ENCODE measurements at places on chromosomes 5 and 9.

DNA sequence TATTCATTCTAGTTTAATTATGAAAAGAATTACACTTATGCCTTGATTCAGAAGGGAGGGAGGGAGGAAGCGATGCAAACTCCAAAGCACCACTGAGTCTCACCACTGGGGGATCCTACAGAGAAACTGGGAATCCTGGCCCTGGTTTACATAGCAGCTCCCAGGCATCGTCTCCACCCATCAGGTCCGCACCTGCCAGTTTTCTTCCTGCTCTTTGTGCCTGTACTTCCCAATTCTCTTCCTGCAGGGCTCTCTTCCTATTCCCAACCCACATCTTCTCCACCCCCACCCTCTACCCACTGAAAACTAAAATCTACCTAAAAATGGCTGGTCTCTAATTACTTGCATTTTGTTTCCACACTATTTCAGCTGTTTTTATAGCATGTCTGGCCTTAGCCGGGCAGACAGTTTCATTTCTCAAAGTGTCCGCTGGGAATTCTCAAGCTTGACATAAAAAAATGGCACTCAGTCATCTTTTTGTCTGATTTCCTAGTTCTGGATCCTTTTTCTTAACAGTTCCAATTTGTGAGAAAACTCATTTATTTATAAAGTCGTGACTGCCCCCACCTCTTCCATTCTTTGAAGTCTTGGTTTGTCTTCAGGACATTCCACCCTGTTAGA lies 1.6 kb upstream of the TNIP1 start:
- DNase-seq = no peak

DNA sequence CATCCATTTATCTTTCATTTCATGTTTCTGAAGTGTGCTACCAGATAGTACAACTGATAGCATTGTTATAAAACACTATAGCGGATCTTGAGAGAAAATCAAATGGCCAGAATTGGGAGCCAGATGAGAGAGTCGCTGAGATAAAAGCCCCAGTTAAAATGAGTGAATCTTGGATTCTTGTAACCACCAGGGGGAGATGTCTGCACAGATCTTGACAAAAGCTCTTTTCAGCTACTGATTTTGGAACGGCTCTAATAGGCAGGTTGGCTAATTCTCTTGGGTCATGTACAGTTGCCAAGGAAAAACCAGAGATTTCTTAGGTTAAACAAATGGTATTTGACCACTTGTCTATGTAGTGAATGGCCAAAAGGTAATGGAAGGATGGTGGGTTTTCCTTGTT lies 21.7 kb downstream of the F2RL2 start:
- DNase-seq = peak; percentile 57

GRCh38 chr5:7364226-7364875 lies 31.6 kb upstream of the ADCY2 start:
- DNase-seq = no peak

DNA sequence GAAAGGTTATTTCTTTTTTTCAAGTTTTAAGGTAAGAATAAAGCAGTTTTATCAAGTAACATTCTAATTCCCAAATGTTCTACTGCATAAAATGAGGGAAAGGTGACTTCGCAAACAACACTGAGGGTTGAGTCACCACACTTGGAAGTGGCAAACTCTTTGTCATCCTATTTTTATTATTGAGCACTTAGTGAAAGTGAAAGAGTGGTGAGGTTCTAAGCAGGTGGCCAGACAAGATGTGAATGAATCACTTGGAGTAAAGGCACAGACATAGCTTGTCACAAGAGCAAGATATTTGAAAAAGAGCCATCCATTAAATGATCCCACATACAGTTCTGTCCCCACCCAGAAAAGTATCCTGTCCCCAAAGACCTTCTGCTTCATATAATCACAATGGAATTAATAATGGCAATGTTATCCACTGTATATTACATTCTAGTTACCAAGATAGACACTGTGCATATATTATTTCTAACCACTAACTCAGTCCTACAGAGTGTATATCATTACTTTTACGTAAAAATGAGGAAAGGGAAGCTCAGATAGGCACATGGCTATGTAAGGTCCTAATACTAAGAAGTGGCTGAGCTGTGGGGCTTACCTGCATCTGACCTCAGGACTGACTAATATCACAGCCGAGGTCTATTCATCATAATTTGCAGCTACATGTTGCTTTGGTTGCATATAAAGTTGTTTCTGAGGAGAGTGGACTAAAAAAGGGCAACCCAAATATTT lies 730.4 kb upstream of the MEF2C start:
- no peak for DNase-seq

- no peak for DNase-seq
Observed at GRCh38 chr5:58985311-58985710, 402.4 kb downstream of the RAB3C start.

- peak; percentile 50 for DNase-seq
Observed at GRCh38 chr9:76321195-76321828, 72.9 kb downstream of the RFK start.

- no peak for DNase-seq
Observed at GRCh38 chr5:74556006-74556405, 84.5 kb downstream of the ENC1 start.

DNA sequence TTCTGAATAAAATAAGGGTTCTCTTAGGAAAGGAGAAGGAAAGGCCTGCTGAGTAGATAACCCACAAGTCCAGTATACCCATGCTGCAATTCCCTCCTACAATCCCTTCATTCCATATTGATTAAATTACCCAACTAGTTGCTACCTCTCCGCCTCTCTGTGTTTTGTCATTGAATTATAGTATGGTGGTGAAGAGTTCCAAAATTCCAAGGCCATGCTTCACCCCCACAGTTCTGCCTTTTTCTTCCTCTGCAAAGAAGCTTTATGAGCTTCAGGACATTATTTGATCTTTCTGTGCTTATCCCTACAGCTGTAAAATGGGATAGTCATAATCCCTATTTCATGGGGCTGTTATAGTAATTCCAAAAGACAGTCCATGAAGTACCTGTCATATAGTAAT lies 215.6 kb downstream of the ACTL7B start:
- DNase-seq = no peak

GRCh38 chr9:4106760-4107143 lies 193.1 kb downstream of the GLIS3 start:
- DNase-seq = no peak

DNA sequence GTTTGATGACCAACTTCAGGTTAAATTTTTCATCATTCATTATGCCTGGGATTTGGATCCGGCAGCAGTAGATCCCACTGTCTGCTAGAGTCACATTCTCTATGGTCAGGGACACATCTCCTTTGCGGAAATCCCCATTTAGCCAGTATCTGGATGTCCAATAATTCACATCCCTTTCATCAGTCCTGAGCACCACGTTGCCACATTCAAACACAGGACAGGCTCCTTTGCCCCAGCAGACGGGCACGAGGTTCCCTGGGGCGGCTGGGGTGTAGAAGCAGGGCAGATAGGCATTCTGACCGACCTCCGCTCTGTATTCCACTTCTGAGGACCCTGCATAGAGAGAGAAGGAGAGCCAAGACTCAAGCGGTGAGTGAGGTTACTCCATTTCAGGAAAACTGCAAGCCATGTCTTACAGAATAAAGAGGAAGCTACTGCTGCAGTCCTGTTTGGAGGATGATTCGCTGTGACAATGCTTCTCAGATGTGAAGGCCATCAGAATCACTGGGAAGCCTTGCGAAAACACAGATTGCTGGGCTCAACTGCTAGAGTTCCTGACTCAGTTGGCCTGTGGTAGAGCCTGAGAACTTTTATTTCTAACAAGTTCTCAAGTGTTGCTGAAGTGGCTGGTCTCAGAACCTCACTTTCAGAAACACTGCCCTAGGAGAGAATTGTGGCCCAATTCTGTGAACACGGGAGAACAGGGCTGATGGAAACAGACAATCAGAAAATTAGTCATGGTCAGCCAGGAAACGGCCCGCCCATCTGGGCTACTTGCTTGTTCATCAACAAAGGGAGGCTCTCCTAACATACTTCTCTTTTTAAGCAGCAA lies 2.0 kb downstream of the HAVCR2 start:
- DNase-seq = no peak

- DNase-seq = peak; percentile 14
Observed at GRCh38 chr9:21873540-21874221, 71.2 kb downstream of the MTAP start.

DNA sequence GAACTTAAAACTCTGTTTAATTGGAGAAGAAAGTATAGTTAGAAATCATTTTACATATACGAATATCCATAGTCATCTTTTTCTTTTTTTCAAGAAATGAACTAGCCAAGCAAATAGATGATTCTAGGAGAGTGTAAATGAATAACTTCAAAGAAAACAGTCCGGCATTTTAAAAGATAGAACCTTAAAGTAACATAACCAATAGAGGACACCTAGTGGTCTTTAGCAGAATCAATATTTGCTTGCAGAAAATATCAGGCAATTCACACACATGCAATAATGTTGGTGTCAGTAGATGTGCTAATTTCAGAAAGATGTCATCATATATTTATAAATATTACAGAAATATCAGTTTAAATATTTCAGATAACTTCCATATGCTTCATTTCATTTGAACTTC lies 57.1 kb downstream of the HCN1 start:
- no peak for DNase-seq

DNA sequence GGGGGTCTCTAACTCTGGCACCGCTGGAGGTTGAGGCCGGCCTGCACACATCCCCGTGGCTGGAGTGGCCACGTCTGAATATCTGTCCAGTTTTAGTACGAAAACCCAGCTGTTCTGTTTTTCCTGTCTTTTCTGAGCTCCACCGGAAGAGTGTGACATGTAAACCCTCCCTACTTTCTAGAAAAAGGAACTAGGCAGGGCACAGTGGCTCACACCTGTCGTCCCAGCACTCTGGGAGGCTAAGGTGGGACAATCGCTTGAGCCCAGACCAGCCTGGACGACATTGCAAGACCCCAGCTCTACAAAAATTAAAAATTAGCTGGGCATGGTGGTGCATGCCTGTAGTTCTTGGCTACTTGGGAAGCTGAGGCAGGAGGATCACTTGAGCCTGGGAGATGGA lies 8.2 kb upstream of the PHYKPL start:
- no peak for DNase-seq

GRCh38 chr5:170582644-170583330 lies 79.0 kb downstream of the KCNIP1 start:
- DNase-seq = no peak

- no peak for DNase-seq
Observed at GRCh38 chr9:134919303-134919702, 1.6 kb upstream of the FCN1 start.

GRCh38 chr9:69149321-69149807 lies 24.7 kb upstream of the TJP2 start:
- DNase-seq = peak; percentile 56

DNA sequence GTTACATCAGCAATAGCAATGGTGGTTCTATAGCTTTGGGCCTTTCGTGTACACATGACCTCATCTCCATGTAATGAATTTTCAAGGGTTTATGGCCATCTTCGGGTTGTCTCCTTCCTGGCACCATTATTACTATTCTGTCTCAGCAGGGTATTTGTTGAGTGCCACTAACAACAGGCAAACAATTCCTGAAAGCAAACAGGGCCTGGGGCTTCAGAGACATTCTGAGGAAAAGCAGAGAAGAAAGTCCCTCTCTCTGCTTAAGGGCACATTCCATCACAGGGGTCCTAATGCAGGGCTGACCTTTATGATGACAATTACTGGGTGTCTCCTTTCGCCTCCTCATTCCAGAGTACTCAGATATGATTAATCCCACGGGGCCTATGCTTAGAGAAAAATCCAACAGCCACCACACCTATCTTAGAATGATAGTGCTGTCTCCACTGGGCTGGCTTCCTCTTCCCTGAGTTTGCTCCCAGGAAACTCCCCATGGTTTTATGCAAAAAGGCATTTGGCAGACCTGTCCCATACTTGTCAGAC lies 540.2 kb upstream of the ZNF462 start:
- DNase-seq = no peak

- no peak for DNase-seq
Observed at GRCh38 chr9:5579881-5580280, 49.0 kb upstream of the RIC1 start.

All from AG08396 (cell line).